LoVo (cell line): ENCODE measurements at places on chromosomes 3 and 15.

DNA sequence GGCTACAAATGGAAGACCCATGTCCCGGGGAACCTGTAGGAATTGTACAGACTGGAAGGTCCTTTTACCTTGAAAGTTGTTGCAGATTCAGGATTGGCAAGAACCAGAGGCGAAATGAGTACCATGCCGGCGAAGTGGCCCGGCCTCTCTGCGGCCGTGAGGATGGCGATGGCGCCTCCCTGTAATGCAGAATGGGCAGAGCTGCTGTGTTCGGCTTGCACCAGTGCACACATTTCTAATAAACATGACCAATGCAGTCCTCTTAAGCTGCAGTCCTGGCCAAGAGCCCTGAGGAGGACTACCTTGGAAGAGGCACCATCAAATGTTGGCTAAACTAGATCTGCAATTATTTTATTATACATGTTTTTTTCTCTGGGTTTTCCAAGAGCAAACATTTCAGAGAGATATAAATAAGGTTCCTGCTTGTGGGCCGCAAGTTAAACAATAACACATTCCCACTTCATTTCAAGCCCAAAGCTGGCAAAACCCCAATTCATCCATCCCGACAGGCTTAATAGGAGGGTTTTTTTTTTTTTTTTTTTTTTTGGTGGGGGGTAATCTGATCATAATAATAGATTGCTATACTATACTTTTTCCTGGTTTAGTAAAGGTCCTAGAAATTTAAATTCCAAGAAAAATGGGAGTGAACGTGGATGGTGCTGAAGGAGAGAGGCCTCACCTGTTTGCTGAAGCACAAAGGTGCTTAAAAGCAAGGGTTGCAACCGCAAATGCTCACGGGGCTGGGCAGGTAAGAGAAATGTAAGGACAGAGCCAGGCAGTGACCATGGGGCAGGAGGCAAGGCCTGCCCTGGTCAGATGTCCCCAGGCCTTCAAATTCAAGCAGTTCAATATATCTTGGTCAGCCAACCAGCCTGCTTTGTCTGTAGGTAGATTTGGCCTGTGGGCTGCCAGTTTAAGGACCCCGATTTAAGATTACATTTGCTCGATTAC, 48.5 kb downstream of the ABTB1 start:
- no peak for DNase-seq

- DNase-seq: no peak
Measured at GRCh38 chr3:175605851-175606250, 746.7 kb downstream of the NAALADL2 start.

- DNase-seq: no peak
Measured at GRCh38 chr3:192947421-192947820, 29.8 kb upstream of the MB21D2 start.

- DNase-seq: no peak
Measured at GRCh38 chr3:127081001-127081720, 98.2 kb downstream of the PLXNA1 start.

GRCh38 chr15:85704720-85705429, 89.8 kb downstream of the KLHL25 start:
- no peak for DNase-seq

DNA sequence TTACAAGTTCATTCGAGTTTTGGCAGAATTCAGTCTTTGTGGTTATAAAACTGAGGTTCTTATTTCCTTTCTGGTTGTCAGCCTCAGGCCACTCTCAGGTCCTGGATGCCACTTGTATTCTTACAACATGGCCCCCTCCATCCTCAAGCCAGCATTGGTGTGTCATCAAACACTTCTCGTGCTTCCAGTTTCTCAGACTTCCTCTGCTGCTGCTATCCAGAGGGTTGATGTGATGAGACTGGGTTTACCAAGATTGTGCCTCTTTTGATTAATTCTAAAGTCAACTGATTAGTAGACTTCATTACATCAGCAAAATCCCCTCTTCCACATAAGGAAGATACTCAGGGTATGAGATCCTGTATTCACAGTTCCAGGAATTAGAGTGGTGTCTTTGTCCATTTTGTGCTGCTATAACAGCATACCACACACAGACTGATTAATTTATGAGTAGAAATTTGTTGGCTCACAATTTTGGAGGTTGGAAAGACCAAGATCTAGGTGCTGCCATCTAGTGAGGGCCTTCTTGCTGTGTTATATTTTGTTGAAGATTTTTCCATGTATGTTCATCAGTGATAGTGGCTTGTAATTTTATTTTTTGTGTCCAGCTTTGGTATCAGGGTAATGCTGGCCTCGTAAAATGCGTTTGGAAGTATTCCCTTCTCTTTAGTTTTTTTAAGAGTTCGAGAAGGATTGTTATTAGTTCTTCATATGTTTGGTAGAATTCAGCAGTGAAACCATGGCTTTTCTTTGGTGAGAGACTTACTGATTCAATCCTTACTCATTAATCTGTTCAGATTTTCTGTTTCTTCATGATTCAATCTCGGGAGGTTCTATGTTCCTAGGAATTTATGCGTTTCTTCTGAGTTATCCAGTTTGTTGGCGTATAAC, 11.1 kb downstream of the LRCH3 start:
- no peak for DNase-seq

DNA sequence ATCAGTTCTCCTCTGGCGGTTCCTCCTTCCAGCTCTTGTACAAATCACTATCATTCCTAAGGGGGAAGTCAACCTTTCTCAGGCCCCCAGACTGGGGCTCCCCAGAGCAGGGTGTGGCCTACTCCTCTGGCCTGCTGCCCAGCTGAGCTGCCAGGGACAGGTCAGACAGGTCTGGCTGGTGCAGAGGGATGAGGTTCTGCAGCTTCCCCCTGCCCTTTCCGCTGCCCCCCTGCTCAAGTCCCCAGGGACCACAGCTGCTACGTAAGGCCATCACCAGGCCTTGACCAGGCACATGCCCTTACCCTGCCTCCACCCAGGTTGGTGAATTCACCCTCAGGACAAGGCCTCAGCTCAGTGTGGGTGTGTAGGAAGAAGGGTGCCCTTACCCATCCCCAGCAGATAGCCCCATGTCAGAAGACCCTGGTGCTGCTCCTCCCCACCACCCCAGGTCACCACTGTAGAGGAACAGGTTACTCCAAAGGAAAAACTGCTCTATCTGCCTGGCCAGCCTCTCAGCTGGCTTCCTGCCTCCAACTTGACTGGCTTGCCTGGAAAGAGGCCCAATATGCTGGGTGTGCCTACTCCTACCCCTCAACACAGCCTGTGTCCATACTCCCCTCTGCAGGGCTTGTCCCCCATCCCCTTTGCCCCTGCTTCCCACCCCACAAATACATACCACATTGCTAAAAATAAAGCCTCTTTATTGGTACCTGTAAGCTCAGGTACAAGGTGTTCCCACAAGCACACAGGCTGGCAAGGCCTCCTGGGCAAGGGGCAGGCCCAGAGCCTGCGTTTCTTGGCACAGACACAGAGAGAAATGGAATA, 12.0 kb downstream of the CSRNP1 start:
- peak; percentile 62 for DNase-seq

- no peak for DNase-seq
Measured at GRCh38 chr3:187259171-187259570, 32.4 kb downstream of the MASP1 start.

- DNase-seq: peak; percentile 48
Measured at GRCh38 chr15:45855907-45856579, 221.2 kb downstream of the SQOR start.

- DNase-seq: no peak
Measured at GRCh38 chr15:51771773-51772172, 20.4 kb downstream of the TMOD2 start.

DNA sequence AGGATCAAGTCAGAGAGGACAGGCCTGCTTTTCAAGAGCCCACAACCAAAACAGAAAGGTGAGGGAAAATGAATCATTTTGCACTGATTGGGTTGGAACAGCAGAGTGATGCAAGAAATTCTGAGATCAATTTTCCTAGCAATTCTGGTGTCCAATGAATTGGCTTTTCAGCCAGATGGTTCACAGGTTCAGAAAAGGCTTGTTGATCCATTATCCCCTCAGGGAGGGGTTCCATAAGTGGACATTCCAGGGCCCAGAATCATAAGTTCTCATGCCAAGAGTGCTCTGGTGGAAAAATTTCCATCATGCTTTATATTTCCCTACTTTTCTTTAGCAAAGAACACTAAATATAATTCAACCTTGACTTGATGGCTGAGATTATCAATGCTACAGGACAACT, 16.2 kb downstream of the RBP2 start:
- DNase-seq: no peak

DNA sequence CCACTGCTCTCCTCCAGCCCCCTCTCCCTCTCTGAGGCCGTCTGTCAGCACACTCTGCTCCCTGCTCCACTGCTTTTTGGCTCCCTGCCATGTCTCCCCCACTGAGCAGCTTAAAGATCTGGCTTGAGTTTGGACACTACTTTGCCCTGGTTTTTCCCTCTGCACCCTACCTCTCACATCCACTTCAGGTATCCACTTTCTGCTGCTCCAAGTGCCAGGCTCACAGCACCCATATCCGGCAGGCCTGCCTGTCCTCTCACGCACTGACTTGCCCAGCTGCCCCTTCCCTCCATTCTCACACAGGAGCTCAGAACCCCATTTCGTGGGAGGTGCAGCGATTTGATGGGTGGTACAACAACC, 3.7 kb downstream of the DUOX1 start:
- DNase-seq: no peak

DNA sequence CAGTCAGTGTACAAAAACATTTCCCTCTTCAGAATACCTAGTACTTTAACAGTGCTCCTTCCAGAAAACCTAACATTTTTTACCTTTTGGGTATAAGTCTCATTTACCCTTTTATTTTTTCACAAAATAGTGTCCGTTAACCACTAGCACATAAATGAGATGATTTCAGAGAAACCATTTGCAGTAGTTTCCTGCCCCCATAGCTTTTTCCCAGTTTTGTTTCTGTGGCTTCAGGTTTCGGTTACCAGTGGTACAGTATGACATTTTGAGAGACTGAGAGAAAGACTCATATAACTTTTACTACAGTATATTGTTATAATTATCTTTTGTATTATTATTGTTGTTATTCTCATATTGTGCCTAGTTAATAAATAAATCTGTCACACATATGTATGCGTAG, 6.2 kb upstream of the RBMS3 start:
- no peak for DNase-seq

- peak; percentile 92 for DNase-seq
Measured at GRCh38 chr3:101676216-101676764, 642 bp downstream of the ZBTB11 start.

GRCh38 chr3:71215351-71215750, 368.2 kb downstream of the FOXP1 start:
- DNase-seq: no peak

GRCh38 chr3:128489927-128490649, 2.9 kb downstream of the GATA2 start:
- DNase-seq: no peak

GRCh38 chr3:155391551-155391958, 98.1 kb upstream of the STRIT1 start:
- peak; percentile 47 for DNase-seq

DNA sequence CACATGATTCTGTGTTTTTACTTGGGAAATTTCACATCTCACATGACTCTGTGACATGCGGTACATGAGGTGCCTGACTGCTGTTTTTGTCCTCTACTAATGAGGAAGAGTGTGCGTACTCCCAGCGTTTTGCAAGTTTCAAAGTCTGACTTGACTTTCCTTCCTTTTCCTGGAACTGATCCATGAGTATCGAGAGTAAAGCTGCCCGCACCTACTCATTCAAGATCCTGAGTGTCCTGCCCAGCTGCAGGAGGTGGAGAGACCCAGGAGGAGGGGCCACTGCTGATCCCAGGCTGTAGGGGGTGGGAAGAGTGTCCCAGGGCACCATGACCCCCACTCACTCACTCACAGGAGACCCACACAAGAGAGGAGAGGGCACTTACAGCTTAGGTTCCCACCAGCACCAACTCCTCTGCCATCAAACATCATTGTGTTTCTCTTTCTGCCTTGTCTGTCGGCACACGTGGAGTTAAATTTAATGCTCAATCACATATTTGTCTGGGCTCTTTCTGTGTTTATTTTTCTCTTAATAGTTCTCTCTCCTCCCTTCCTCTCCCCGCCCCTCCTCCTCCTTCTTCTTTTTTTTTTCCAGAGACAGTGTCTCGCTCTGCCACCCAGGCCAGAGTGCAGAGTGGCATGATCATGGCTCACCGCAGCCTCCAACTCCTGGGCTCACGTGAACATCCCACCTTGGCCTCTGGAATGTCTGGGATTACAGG, 1.4 kb downstream of the CCR5AS start:
- DNase-seq: peak; percentile 31

DNA sequence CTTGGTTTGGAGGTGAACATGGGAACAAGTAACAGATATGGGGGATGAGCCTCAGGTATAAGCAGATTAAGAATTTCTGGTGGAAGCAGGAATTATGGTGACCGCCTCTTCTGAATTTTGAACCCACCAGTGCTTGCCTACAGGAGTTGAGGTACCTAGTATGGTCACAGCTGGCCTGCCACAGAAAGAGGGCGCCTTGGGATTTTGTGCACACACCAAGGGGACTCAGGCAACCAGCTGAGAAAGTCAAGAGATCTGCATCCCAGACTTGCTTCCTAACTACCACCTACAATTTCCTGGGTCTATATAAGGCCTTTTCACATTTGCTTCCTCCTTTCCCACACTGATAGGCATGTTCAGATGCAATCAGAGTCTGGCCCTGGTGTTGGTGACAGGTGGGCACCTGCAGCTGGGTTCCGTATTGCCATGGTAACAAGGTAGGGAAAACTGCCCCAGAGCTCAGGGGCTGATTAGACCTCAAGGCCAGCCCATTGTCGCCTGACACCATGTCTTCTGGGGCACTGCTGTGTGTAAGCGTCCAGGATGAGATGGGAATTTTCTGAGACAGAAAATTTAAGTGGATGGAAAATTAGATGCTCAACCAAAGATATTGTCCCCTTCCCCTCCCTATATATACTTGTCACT, 75.9 kb upstream of the RASGRF1 start:
- DNase-seq: no peak

DNA sequence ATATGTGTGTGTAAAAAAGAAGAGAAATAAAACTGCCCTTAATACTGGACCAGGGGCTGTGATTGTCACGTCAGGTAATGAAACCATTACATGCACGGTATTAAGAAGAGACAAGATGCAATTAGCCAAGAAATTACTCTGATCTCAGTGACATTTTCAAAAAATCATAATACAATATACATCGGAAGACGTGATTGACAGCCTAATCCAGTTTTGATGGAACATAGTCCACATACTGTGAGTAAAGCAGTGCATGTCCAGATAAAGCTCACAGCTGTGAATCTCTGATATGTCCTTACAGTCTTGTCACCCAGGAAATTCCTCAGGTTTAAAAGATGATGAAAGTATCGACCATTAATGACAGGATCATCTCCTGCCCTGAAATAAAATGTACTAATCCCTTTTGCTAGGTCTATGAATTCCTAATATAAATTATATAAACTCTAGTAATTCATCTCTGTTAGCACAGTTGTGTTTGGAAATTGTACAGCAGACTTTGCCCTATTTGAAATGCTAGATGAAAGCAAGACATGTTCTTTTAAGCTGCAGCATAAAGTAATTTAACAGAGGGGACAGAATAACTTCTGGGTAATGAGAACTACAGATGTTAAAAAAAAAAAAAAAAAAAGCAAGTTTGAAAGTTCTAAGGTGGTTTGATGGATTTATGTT, 119.5 kb upstream of the TMCO5A start:
- no peak for DNase-seq

DNA sequence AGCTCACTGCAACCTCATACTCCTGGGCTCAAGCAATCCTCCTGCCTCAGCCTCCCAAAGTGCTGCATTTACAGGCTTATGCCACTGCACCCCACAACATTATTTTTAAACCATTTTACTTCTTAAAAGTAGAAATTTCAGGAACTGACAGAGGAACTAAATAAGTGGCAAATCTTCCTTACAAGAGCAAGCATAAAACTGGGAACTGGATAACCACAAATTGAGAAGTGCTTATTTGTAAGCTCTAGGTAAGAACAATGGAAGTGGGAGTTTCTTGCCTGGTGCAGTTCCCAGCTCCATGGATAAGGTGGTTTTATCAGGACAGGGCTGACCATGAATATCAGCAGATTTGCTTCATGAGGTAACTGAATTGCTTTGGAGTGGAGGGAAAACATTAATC, 655.2 kb downstream of the DIPK2A start:
- no peak for DNase-seq
